Tongue (tissue), 3 donors: ENCODE measurements at places on chromosomes 2 and 18. TPM values are rescaled to one million over a fixed set of nuclear protein-coding genes. Genes with fewer than 3 reads are reported as not detected.

DNA sequence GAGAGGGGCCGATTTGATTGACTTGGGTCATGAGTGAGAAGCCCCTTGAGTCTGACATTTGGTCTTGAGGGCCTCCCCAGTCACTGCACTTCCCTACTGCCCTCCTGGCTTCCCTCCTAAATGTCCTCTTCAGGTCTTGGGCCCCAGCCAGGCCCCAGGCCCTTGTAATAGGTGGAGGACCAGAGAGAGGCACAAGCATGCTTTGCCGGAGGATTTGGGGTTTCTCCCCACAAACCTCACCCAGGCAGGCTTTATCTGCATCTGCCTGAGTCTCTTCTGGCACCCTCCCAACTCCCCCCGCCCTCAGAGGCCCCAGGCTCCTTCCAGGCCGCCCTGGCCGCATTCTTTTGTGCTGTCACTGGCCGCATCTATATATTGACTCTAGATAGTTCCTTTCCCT is 270.7 kb downstream of the HAUS1 start:
- DNase-seq = peak; percentile 71

GRCh38 chr2:28341208-28341891 is 51.3 kb upstream of the FOSL2 start:
- DNase-seq = no peak

DNA sequence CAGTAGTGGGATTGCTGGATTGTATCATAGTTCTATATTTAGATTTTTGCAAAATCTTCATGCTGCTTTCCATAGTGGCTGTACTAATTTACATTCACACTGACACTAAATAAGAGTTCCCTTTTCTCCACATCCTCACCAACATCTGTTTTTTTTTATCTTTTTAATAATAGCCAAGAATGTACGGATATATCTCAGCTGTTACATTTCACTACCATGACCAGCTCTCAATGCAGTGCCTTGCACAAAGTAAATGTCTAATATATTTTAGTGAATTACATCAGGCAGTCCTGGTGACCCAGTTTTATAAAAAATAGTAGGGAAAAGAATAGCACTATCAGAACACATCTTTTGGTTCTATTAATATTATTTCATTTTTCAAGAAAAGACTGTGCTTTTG is 161.8 kb downstream of the LNPK start:
- DNase-seq = peak; percentile 47

- DNase-seq = no peak
Measured at GRCh38 chr18:48673853-48674721, 135.3 kb downstream of the CTIF start.

GRCh38 chr2:726169-726568 is 49.0 kb upstream of the TMEM18 start:
- no peak for DNase-seq

GRCh38 chr18:55918444-55918843 is 330.5 kb upstream of the TCF4 start:
- no peak for DNase-seq

- DNase-seq = no peak
Measured at GRCh38 chr18:78770139-78770822, 209.3 kb upstream of the SALL3 start.

GRCh38 chr2:199624958-199625357 is 167.2 kb upstream of the SATB2 start:
- DNase-seq = no peak

GRCh38 chr2:30862054-30862651 is 54.9 kb upstream of the CAPN13 start:
- peak; percentile 79 for DNase-seq

- no peak for DNase-seq
Measured at GRCh38 chr2:234988491-234988890, 36.7 kb downstream of the SH3BP4 start.

Gene TMEM37
- 3.1 TPM for total RNA-seq

Gene AQP12A
- total RNA-seq = not detected

Gene DSG4
- total RNA-seq = not detected

Gene CIDEA
- not detected for total RNA-seq

Gene HOXD11
- total RNA-seq = not detected

Gene ZBTB7C
- total RNA-seq = 17.8 TPM

Gene CMPK2
- 3.5 TPM for total RNA-seq

Gene COL3A1
- 6,407 TPM for total RNA-seq

Gene SCYGR4
- total RNA-seq = not detected
